Stimulated activated CD4-positive, alpha-beta T cell treated with anti-CD3 and anti-CD28 coated beads, TNF-alpha, amount 100 ng/mL, for 1 hour (primary cell): ENCODE measurements at places on chromosomes 6 and 20.

GRCh38 chr6:74579794-74580193 lies 626.1 kb downstream of the COL12A1 start:
- no peak for DNase-seq

DNA sequence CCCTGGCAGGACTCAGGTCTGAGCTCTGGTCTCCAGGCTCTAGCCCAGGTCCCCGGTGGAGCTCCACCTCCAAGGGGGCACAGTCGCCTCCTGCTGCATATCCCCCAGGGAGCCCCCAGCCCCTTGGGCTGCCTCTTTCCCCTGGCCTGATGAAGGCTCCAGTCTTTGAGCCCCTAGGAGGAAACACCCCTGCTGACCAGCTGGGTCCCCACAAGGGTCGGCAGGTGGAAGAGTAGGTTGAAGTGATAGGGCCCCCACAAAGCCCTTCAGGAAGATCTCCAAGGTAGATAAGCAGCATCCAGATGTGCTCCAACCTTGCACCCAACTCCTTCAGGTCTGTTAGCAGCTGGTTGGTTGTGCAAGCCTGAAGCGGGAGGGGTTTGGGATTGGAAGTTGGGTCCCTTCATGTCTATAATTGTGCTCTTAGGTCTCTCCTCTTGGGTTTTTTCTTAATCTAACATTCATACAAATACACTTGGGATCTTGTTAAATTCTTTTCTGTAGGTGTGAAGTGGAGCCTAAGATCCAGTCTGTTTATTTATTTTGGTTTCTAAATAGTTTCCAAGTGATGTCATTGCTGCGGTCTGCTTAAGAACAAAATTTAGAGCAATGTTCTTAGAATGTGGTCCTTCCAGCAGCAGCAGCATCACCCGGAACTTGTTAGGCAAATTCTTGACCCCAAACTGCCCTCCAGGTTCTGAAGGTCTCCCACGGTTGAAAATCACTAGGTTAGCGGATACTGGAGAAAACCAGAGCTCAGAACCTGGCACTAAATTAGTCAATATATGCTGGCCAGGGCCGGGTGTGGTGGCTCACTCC lies 5.1 kb downstream of the UBE2C start:
- no peak for DNase-seq

DNA sequence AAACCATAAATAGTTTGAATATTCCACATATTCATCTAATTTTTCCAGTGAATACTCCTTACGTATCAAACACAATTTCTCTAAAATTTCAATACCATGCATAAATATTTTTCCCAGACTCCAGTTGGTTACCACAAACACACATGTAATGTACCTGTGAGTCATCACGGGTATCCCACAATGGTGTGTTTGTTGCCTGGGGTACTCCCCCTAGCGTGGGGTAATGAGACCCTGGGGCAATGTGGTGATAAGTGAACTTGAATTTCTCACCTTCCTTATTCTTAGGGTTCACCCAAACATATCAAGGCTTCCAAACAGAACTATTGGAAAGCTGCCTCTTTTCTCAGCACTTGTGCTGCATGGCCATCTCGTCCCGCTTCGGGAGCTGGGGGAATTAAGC lies 51.0 kb downstream of the STX7 start:
- DNase-seq: no peak

DNA sequence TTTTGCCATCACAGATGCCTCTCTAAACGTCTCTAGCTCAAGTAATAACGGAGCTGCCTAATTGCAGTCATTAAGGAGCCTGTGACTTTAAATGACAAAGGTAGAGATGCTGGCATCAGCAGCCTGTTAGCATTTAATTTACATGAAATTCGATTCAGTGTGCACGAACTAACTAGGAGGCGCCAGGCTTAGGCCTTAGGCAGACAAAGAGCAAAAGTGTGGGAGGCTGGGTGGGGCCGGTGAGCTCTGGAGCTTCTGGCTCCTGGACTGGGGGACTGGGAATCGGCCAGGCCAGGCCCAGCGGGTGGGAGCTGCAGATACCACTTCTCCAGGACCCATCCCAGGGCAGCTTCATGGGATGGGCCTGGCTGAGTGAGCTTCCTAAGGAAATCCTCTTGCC lies 170.0 kb upstream of the AGPAT4 start:
- DNase-seq: no peak

DNA sequence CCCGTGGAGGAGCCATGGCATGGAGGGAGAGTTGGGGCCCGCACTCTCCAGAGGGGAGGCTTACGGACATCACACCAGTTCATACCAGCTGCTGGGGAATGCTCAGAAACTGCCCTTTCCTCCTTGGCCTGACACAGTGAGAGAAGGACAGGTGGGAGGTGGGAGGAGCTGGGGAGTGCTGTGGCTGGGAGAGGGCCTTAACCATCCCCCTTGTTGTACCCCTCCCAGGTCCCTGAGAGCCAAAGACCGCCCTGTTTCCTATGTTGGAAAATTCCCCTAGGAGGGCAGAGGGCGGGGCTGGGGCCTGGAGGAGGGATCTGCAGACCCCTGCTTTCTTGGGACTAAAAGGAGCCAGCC lies 24.1 kb downstream of the FOXP4 start:
- no peak for DNase-seq

- DNase-seq: peak; percentile 59
Observed at GRCh38 chr6:30744054-30744805, at the start of gene IER3. IER3 (minus strand) TSS chr6:30744547; CDS start chr6:30744518, 29 bp downstream.

GRCh38 chr20:39646874-39647413 lies 684.8 kb downstream of the DHX35 start:
- DNase-seq: no peak

DNA sequence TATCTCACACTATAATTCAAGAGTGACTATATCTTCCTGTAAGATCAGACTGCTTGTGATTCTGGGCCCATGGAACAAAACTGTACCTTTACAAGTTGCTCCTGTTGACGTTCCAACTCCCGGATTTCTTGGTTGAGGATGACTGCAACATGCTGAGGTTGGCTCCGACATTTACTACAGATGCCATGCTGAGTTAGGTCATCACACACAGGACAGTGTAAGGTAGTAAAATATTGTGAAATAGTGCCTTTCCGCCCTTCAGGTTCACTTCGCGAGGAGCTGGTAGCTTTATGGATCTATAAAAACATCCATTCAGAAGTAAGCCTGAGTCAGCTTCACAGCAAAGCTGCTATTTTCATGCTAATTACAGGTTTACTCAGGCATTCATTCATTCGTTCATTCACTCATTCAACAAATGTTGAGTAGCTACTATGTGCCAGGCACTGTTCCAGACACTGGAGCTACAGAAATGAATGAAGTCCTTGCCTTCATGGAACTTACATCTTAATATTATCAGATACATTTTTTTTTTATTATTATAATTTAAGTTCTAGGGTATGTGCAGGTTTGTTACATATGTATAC lies 175.7 kb downstream of the REV3L start:
- DNase-seq: no peak

DNA sequence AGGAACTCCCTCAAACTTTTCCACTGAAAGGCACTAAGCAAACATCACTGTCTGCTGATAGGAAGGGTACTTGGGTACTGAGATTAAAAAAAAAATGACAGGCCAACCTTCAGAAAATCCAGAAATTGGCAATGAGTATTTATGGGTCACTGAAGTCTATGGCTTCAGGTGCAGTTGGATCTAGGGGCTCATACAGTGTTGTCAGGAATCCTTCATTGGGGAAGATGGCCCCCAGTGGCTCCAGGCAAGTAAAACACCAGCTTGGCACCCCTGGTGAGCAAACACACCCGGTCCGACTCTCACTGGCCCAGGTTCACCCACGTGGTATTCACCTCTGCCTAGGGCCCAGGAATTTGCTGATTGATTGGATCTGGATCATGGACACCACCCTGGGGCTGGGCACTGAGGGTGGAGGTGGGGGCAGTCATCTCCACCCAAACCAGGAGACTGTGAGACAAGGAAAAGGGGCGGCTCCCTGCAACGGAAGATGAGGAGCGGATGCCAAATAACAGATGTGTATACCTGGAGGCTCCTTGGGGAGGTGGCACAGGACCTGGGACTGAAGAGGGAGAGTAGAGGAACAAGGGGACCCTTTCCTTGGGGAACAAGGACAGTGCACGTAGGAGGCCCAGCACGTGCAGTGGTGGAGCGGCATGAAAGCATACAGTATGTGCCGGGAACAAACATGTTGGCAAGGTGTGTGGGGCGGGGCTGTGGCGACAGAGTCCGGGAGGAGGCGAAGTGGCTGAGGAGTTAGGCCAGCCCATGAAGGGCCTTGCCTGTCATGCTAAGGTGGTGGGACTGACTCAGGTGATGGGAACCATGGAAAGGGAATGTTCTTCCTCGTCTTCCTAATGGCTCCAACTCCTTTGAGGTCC lies 4.7 kb downstream of the SLC2A10 start:
- no peak for DNase-seq

- no peak for DNase-seq
Observed at GRCh38 chr6:109031416-109031815, 63.2 kb downstream of the SESN1 start.

- no peak for DNase-seq
Observed at GRCh38 chr6:30724906-30725667, 4.9 kb downstream of the TUBB start.

DNA sequence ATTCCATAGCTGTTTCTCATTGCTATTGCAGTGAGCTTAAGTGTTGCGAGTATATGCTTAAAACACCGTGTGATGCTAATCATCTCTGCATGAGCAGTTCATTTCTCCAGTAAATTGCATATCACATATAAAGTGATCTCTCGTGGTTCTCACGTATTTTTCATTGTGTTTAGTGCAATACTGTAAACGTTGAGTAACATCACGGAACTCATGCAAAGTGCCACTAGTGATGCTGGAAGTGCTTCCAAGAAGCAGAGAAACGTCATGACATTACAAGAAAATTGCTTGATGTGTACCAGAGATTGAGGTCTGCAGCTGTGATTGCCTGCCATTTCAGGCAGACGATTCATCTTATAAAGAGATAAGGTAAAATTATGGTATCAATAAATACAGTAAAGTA lies 830.4 kb downstream of the GRIK2 start:
- no peak for DNase-seq
